Left lung (tissue), 14 donors: ENCODE measurements at places on chromosomes 4 and X.

DNA sequence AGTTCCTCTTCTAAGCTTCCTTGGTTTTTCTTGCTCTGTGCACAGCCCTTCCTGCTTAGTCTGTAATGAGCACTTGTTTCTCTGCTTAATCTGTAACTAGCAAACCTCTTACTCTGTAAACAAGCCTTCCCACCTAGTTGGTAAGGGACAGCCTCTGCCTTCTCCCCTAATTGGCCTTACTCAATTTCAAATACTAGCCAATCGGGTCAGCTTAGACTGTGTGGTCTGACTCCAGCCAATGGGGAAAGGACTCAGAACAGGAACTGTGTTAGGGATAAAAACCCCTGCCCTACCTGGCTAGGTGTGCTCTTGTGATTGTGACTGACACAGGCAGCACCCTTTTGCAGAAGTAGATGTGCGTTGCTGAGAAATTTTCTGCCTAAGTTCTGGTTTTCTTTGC lies 136.5 kb upstream of the AADAT start:
- no peaks in the 10 kb centered on the region for H3K27me3 ChIP-seq
- H3K27ac ChIP-seq = no peak overlapping the region
- H3K4me3 ChIP-seq = no peak overlapping the region
- no peak for DNase-seq

GRCh38 chrX:18422325-18422724 lies 3.1 kb upstream of the CDKL5 start:
- H3K27me3 ChIP-seq = no peaks in the 10 kb centered on the region
- H3K4me1 ChIP-seq = peaks cover 8% of the 10 kb centered on the region
- no peak overlapping the region for H3K27ac ChIP-seq
- H3K4me3 ChIP-seq = no peak overlapping the region
- no peaks in the 10 kb centered on the region for H3K36me3 ChIP-seq
- no peak for DNase-seq

DNA sequence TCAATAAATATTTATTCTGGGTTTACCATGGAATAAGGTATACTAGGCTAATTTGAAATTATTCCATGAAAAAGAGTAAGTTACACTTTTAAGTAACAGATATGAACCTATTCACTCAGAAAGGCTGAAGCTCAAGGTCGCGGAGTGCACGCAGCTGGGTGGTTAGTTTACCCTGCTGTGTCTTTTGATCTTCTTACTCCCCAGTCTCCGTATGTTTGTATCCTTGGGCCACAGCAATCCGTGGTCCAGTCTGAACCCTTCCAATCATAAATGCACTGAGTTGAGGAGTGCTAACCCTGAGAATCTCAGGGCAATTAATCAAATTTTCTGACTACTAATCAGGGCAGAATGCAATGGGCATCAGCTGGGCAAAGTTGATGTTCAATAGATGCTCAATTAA lies 33.9 kb downstream of the RPS3A start:
- no peaks in the 10 kb centered on the region for H3K27me3 ChIP-seq
- H3K27ac ChIP-seq = peak overlapping the region; percentile 28
- no peak overlapping the region for H3K4me3 ChIP-seq
- DNase-seq = no peak
- H3K36me3 ChIP-seq = peaks cover 56% of the 10 kb centered on the region
- H3K4me1 ChIP-seq = no peaks in the 10 kb centered on the region

- H3K27ac ChIP-seq = no peak overlapping the region
- H3K4me1 ChIP-seq = no peaks in the 10 kb centered on the region
Observed at GRCh38 chrX:134712272-134712671, 54.0 kb upstream of the PLAC1 start.

DNA sequence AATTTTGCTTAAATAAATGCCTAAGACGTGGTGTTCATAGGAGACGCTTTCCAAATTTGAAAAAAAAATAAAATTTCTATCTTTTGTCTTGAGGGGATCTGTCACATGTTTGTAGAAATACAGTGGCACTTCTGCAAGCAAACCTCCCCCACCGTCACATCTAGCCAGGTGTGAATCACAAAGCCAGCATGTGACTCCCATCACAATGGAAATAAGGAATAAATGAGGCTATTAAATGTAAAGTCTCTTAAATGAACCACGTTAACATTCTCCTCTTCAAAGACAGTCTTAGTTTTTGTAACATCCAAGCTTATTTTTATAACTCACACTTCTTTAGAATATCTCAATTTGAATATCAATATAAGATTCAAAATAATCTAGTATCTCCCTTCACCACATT lies 63.0 kb upstream of the CCSER1 start:
- H3K4me1 ChIP-seq = no peaks in the 10 kb centered on the region
- no peak for DNase-seq
- H3K27ac ChIP-seq = no peak overlapping the region
- no peaks in the 10 kb centered on the region for H3K36me3 ChIP-seq
- H3K27me3 ChIP-seq = no peaks in the 10 kb centered on the region

GRCh38 chr4:154033921-154034320 lies 245.0 kb upstream of the SFRP2 start:
- H3K27me3 ChIP-seq = no peaks in the 10 kb centered on the region
- DNase-seq = no peak
- H3K36me3 ChIP-seq = no peaks in the 10 kb centered on the region
- H3K4me1 ChIP-seq = no peaks in the 10 kb centered on the region

DNA sequence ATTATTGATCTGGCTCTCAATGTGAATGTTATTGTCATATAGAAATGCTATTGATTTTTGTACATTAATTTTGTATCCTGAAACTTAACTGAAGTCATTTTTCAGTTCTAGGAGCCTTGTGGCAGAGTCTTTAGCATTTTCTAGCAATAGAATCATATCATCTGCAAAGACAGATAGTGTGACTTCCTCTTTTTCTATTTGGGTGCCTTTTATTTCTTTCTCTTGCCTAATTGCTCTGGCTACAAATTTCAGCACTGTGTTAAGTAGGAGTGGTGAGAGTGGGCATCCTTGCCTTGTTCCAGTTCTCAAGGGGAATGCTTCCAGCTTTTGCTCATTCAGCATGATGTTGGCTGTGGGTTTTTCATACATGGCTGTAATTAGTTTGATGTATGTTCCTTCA lies 102.7 kb downstream of the SH3BGRL start:
- no peaks in the 10 kb centered on the region for H3K36me3 ChIP-seq
- DNase-seq = no peak
- no peaks in the 10 kb centered on the region for H3K4me1 ChIP-seq
- H3K4me3 ChIP-seq = no peak overlapping the region
- H3K27ac ChIP-seq = no peak overlapping the region

GRCh38 chrX:112048707-112049106 lies 33.9 kb downstream of the TRPC5 start:
- no peaks in the 10 kb centered on the region for H3K27me3 ChIP-seq
- no peak for DNase-seq
- H3K4me3 ChIP-seq = no peak overlapping the region

- no peak overlapping the region for H3K4me3 ChIP-seq
- H3K36me3 ChIP-seq = no peaks in the 10 kb centered on the region
- no peak overlapping the region for H3K27ac ChIP-seq
- H3K27me3 ChIP-seq = peaks cover 12% of the 10 kb centered on the region
- H3K4me1 ChIP-seq = peaks cover 71% of the 10 kb centered on the region
Observed at GRCh38 chr4:7647186-7647585, 212.5 kb upstream of the PSAPL1 start.

GRCh38 chrX:33336783-33337182 lies 125.4 kb upstream of the DMD start:
- no peak overlapping the region for H3K27ac ChIP-seq
- no peaks in the 10 kb centered on the region for H3K4me1 ChIP-seq
- no peaks in the 10 kb centered on the region for H3K36me3 ChIP-seq

DNA sequence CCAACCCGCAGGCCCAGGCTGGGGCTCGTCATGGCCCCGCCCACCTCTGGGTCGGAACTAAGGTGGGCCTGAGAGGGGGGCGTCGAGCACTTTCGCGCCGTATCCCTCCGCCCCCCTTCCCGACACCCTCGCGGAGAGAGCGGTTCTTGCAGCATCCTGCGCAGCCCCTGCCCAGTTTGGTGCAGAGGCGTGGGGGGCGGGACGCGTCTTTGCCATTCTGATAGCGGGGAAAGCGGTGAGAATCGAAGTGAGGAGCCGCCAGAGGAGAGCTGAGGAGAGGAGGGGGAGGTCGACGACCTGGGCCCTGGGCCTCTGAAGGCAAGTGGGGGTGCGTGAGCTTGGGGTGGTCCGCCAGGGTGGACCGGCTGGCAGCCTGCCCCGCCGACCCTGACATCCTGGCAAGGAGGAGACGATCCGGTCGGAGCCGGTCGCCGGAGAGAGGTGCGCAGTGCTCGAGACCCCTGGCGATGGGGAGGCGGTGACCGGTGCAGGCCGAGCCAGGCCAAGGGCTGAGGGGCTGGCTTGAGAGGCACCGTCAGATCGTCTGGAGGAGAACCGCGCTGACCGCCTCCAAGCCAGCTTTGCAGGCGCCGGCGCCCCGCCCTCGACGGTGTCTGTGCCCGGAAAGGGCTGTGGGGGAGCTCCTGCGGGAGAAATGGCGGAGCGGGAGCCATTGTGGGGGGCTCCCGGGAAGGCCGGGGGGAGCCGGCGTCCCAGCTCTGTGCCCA lies 25.5 kb downstream of the GPRASP3 start:
- peak; percentile 47 for DNase-seq
- no peak overlapping the region for H3K27ac ChIP-seq
- H3K4me3 ChIP-seq = peak overlapping the region; percentile 44
- no peaks in the 10 kb centered on the region for H3K4me1 ChIP-seq
- H3K36me3 ChIP-seq = no peaks in the 10 kb centered on the region

DNA sequence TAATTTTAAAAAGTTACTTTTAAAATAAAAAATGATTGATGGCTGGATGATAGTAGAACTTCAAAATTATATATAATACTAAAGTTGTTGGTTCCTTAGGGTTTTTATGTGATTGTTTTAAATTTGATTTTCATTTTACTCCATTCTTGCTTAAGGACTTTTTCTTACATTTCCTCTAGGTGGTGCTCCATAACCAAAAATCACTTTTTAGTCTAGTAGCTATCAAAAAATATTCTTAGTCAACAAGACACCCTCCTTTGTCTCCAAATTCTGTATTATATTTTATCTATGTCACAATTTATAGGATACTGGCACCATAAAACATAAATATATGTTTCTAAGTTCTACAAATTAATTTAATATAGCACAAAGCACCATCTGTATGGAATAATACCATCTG lies 67.2 kb upstream of the BRWD3 start:
- no peak overlapping the region for H3K4me3 ChIP-seq
- no peaks in the 10 kb centered on the region for H3K36me3 ChIP-seq
- H3K27me3 ChIP-seq = no peaks in the 10 kb centered on the region
- no peaks in the 10 kb centered on the region for H3K4me1 ChIP-seq

DNA sequence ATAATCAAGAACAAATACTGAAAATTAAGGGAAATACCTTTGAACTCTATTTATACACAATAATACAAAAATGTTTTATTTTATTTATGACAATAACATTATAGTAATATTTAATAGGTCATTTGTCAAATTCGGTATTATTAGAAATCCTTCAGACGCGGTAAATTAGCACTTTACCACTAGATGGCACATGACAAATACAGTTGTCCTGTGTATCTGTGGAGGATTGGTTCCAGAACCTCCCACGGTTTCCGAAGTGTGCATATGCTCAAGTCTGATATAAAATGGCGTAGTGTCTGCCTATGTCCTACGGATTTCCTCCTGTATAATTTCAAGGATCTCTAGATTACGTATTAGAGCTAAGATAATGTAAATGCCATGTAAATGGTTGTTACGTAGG lies 8.1 kb upstream of the LINC00632 start:
- H3K4me3 ChIP-seq = no peak overlapping the region
- H3K36me3 ChIP-seq = no peaks in the 10 kb centered on the region
- no peak for DNase-seq
- no peaks in the 10 kb centered on the region for H3K27me3 ChIP-seq
- H3K27ac ChIP-seq = no peak overlapping the region
- H3K4me1 ChIP-seq = no peaks in the 10 kb centered on the region

GRCh38 chr4:85445050-85445639 lies 29.8 kb upstream of the ARHGAP24 start:
- no peak for DNase-seq
- H3K27me3 ChIP-seq = no peaks in the 10 kb centered on the region
- H3K27ac ChIP-seq = no peak overlapping the region
- H3K4me1 ChIP-seq = no peaks in the 10 kb centered on the region
- no peak overlapping the region for H3K4me3 ChIP-seq
- H3K36me3 ChIP-seq = no peaks in the 10 kb centered on the region

- H3K4me1 ChIP-seq = no peaks in the 10 kb centered on the region
- H3K27ac ChIP-seq = no peak overlapping the region
- H3K27me3 ChIP-seq = peaks cover 8% of the 10 kb centered on the region
- no peak for DNase-seq
- H3K4me3 ChIP-seq = no peak overlapping the region
- H3K36me3 ChIP-seq = no peaks in the 10 kb centered on the region
Observed at GRCh38 chrX:53018627-53019026, 30.0 kb upstream of the GPR173 start.

- no peak for DNase-seq
- no peaks in the 10 kb centered on the region for H3K4me1 ChIP-seq
- H3K4me3 ChIP-seq = no peak overlapping the region
- H3K27me3 ChIP-seq = no peaks in the 10 kb centered on the region
- H3K27ac ChIP-seq = no peak overlapping the region
- H3K36me3 ChIP-seq = no peaks in the 10 kb centered on the region
Observed at GRCh38 chr4:74426101-74426500, 18.8 kb upstream of the AREG start.

DNA sequence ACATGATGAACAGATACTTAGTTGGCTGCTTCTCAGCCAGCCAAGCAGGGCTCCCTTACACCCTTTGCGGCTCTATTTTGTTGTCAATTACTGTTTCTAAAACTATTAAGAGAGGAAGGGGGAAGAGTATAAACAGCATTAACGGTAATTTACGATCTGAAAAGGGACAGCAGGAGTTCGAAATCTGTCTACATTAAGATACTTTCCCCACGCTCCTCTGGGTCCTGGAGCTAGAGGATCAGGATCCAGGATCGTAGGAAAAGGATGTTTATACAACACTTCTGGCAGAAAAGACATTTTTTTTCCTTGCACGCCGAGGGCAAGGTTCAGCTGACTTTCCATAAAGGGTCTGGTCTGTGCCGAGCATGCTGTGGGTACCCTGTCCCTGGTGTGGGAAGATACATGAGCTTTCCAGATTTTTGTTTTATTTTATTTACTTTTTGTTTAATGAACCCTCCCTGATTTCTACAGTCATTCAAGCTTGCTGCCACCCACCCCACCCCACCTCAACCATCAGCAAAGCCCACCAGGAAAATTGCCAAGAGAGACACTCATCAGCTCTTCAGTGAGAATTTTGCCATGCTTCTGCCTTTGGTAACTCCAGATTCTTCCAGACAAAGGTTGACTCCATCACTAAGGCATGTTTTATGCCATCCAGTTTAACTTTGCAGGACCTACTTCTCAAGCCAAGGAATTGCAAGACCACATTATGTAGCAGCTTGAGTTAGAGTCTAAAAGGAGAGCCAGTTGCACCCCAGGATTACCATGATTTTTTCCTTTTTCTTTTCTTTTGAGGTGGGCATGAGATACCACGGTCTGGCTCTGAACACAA lies 188.1 kb downstream of the QDPR start:
- H3K36me3 ChIP-seq = no peaks in the 10 kb centered on the region
- no peak for DNase-seq
- no peak overlapping the region for H3K4me3 ChIP-seq
- H3K4me1 ChIP-seq = peaks cover 10% of the 10 kb centered on the region

- H3K4me1 ChIP-seq = no peaks in the 10 kb centered on the region
- H3K36me3 ChIP-seq = no peaks in the 10 kb centered on the region
- H3K27ac ChIP-seq = no peak overlapping the region
Observed at GRCh38 chr4:113012786-113013185, 36.7 kb upstream of the ANK2 start.
